NCI-H1105 (cell line): ENCODE measurements at places on chromosomes 3 and 15.
A peak's percentile ranks its signal among the peaks of the same experiment; 100 is the strongest.

GRCh38 chr15:100192097-100193080, 149.4 kb downstream of the ADAMTS17 start:
- DNase-seq = no peak

DNA sequence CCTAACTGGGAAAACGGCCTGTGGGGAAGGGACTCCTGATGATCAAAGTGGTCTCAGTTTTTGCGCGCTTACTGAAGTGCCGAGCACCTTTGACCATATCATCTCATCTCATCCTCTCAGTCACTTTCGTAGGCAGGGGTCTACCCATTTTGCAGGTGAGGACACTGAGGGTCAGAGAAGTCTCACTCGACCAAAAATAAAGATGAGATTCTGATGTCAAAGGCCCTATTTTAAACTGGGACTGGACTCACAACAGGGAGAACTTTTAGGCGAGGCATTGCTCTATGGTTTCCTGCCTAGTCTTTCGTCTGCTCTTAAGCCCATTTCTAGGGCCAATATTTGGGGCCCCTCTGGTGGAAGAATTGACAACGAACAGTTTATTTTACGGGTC, 830 bp downstream of the SLC6A11 start:
- no peak for DNase-seq

DNA sequence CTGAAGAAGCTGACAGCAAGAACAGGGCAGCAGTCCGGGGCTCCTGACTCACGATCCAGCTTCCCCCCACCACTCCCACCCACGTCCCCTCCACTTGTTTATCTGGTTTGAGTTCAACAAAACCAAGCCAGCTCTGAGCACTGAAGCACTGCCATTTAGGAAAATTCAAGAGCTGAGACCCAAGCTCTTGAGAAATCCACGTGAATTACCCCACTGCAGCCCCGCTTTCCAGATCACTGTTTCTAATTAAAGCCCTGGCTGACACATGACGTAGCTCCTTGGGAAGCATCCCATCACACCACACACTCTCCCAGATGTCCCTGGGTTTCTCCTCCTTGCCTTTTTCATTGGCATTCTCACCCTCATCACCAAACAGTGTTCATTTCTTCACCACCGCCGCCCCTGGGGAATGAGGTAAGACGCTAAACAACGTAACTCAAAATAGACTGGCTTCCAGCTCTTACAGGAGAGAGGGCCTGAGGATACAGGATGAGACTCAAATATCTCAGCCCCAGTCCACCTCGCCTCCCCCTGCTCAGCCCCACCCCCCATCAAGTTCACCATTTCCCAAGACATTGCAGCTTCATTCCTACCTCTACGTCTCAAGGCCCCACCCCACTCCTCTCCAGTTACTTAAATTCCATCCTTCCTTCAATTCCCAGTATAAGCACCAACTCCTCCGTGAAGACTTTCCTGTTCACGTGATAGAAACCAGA, 95.4 kb downstream of the SRGAP3 start:
- no peak for DNase-seq

DNA sequence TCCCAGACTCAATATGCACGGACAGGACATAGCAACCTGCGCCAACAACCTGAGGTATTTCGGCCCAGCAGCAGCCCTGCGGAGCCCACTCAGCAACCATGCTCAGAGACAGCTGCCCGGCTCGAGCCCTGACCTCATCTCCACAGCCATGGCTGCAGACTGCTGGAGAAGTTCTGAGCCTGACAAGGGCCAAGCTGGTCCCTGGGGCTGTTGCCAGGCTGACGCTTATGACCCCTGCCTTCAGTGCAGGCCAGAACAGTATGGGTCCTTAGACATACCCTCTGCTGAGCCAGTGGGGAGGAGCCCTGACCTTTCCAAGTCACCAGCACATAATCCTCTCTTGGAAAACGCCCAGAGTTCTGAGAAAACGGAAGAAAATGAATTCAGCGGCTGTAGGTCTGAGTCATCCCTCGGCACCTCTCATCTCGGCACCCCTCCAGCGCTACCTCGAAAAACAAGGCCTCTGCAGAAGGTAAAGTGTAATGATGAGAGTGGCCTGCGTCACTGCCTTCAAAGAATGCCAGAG, 25.5 kb downstream of the TMEM41A start:
- DNase-seq = no peak

DNA sequence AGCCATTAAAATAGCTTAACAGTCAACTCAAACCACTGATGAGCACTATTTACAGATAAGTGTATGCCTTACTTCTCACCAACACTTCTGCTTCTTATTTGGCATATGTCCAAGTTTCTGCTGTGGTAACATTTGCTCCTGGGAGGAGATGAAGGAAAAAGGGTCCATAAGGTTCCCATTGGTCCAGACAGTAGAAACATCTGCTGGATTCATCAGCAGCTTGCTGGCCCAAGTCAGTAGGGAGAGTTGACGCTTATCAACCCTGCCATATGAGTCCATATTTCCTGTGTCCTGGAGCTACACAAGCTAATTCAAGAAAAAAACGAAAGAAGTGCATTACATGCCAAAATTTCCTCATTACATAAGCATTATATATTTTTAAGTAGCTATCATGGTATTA, 824.5 kb downstream of the CADM2 start:
- no peak for DNase-seq

DNA sequence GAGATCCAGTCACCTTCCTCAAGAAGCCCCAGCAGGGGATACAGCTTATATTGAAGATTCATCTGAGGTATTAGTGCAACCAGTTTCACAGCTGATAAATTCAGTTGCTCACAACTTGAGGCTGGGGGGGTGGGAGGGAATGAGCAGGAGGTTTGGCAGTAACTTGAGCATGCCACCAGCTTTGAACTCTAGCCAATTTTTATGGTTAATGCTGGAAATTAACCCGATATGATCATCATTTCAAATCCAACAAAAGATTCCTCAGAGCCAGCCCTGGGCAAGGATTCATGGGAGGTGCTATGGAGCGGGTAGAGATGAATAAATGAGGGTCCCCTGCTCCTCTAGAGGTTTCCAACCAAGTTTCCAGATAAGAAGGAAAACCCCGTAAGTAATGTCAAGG, 73.1 kb upstream of the HES1 start:
- peak; percentile 58 for DNase-seq

GRCh38 chr3:53704363-53704725, 141.9 kb downstream of the CHDH start:
- no peak for DNase-seq

DNA sequence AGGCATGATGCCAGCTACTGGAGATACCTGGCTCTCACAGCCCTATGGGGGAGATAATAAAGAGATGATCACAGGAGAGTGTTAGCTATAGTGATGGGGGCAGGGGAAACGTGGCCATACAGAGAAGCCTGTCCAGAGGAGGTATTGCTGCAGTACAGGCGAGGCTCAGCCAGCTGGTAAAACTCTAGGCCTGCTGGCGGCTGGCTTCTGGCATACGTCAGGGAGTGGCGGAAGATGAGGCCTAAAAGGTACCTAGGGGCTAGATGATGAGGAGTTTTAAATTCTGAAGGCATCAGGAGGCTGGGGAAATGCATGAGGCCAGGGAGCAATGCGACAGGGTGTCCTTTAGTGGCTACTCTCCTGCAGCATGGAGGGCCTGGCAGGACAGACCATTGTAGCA, 110.7 kb downstream of the EEFSEC start:
- no peak for DNase-seq

DNA sequence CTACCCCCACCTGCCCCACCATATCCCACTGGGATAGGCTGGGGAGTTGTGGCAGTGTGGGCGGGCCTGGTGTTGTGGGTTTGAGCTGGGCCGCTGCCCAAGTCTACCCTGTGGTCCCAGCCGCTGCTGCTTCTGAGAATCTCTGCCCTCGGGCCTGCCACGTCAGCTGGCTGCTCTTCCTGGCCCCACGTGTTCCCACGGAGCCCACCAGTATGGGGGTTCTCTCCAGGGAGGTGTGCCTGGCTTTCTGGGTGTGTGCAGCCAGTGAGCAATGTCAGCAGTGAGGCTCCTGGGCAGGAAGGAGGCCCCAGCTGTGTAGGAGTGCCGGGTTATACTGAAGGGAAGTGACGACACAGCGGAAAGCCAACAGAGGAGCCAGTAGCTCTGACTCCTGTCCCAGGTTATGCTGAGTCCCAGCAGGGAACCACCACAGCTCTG, 10.5 kb downstream of the GNAI2 start:
- DNase-seq = no peak

DNA sequence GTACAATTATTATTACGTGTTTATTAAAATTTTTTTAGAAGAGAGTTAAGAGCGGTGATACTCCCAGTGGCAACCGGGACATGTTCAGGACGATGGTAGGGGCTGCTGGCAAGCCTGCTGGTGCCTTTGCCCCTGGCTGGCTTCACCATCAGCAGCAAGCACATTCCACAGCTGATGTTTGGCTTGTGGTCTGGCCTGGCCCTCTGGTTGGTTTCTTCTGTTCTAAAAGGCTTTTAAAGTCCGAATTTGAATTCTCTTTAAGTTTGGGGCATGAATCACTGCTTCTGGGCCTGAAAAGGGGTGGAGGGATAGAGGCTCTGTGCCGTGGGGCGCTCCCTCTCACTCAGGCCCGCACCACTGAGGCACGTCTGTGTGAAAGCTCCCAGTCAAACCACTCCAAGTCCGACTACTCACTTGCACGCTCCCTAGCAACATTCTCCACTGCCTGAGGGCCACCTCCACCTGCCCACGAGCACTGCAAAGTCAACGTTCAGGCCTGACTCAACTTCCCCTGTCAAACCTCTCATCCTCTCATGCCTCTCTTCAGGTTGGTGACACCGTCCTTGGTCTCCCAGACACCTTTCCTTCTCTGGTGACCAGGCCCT, 10.1 kb downstream of the ITGA11 start:
- DNase-seq = no peak

- DNase-seq = no peak
These were observed 11.9 kb upstream of the CHRM5 start for GRCh38 chr15:33956397-33956796.

DNA sequence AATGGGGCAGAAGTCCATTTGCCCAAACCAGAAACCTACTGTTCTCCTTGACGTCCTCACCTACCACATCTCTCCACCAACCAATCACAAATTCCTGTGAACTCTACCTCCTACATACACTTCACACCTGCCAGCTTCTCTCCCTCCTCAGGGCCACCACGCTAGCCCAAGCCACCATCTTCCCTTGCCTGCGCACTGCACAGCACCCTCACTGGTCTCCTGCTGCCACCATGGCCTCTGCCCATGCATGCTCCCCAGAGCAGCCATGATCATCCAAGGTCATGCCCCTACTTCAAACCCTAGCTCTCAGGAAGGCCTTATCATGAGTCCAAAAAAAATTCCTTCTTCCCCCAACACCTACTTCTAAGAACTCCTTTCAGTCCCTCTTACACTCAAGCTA, 1.1 kb upstream of the EPHB3 start:
- no peak for DNase-seq

DNA sequence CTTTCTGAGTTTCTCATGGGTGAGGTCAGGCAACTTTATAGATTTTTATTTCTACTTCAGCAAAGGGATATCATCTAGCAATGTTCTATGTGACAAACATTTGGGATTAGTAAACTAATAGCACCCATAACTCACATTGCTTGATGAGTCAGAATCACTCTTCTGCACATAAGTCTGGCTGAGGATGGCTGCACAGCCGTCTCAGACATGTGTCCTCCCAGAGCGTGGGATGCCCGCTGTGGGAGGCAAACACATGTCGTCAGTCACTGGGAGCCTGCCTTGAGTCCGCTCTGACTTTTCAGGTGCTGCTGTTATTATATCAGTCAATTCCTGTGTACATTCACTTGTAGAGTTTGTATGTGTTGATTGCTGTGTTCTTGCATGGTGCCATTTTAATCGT, 230.7 kb upstream of the TRIM42 start:
- DNase-seq = no peak

- no peak for DNase-seq
These were observed 145.1 kb downstream of the GHSR start for GRCh38 chr3:172303181-172303580.

DNA sequence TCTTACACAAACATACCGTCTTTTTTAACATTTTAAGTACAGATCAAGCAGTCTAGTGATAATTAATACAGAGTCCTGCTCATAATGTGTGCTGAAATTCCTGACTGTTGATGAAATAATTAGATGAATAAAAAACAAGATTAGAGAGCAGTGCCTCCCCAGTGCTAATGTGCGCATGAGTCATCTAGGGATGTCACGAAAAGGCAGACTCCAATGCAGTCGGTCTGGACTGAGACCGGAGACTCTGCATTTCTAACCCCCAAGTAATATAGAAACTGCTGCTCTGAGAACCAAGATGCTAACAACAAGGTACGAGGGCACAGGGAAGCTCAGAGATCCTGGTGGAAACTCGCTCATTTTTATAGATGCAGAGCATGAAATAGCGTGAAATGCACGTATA, 61.4 kb downstream of the COL8A1 start:
- DNase-seq = no peak

GRCh38 chr3:52405066-52405465, 39.8 kb downstream of the SEMA3G start:
- no peak for DNase-seq

DNA sequence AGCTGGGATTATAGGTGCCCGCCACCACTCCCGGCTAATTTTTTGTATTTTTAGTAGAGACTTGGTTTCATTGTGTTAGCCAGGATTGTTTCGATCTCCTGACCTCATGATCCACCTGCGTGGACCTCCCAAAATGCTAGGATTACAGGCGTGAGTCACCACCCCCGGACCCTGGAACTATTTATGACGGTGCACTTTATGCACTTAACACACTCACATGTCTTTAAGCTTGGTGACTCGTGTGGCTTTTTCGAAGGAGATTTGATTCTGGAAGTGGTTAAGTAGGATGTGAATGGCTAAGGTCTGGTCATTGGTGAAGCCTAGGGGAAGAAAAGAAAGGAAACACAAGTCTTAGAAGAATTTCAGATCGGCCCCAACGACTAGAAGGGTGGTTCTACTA, 20.3 kb downstream of the BBS4 start:
- DNase-seq = no peak

GRCh38 chr3:173796890-173797289, 399.3 kb downstream of the NLGN1 start:
- DNase-seq = no peak
